Cortex of kidney (tissue), 1 donor: ENCODE measurements at places on chromosomes 16 and 17.

- no peak for DNase-seq
Observed at GRCh38 chr16:49757559-49758069, 98.3 kb downstream of the ZNF423 start.

DNA sequence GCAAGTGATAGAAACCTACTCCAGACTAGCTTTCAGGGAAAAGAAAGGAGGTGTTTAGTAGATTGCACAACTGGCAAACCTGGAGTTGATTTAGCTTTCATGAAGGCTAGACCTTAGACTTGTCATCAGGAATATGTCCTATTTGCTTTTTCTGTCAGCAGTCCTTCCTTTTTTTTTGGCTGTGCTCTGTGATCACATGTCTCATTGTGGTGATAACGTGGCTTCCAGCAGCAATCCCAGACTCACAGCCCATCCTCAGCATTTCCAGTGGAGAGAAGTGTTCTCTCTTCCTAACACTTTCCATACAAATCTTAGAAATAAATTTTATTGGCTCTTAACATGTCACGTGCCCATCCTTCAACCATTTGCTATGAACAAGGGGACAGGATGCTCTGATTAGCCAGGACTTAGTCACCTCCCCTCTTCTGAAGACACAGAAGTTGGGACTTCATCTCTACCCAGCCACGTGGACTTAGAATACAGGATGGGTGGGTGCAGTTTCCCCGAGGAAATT, 74.7 kb downstream of the CDH13 start:
- no peak for DNase-seq

- no peak for DNase-seq
Observed at GRCh38 chr17:81431545-81432482, 36.6 kb downstream of the BAHCC1 start.

DNA sequence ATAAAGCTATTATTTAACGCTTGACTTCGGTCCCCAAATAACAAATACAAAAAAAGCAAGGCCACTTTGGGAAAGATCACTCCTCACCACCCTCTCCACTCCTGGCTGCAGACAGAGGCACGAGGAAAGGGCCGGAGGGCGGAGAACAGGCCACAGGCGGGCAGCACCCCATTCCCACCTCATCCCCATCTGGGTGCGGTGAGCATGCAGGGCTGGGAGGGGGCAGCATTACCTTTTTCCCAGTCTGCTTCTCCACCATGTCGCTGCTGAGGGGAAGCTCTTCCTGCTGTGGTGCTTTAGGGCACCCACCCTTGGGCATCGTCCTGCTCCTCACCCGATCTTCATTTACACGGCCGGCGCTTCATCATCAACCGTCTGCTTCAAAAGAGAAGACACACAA, 99.2 kb downstream of the ZNF778 start:
- DNase-seq: no peak

- no peak for DNase-seq
Observed at GRCh38 chr17:28443901-28444638, 29.4 kb upstream of the SLC13A2 start.

- no peak for DNase-seq
Observed at GRCh38 chr17:2925011-2925410, 128.8 kb downstream of the RAP1GAP2 start.

- no peak for DNase-seq
Observed at GRCh38 chr16:5841974-5842373, 744.4 kb upstream of the EEF2KMT start.

DNA sequence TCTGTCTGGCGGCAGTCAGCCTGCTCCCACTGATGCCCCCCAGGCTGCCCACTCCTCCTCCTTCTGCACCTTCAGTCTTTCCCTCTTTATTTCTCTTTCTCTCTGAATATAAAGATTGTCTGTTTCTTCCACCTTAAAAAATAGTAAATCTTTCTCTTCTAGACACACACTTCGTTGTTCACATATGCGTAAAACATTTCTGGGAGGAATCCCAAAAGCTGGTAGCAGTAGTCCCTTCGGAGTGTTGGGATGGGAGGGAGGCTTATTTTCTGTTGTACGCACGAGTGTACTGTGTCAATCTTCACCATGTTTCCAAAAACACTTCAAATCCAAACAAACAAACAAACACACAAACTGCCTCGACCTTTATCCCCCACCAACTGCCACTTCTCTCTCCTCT, 9.9 kb downstream of the OSBPL7 start:
- DNase-seq: no peak

GRCh38 chr16:66247516-66248481, 118.7 kb upstream of the CDH5 start:
- no peak for DNase-seq

DNA sequence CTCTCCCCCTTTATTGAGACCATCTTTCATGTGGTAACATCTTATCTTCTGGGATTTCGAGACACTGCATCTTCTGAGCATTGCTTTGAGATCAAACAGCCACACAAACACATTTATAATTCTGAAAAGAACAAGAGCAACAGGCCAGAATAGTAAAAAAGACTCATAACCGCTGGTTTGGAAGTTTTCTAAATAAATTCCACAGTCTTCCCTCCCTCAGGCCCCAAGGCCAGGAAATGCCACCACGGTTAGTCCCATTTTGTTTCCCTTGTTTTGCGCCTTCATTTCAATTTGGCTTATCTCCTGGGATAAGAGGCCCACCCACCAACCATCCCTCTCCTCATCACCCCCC, 25.3 kb downstream of the LITAF start:
- no peak for DNase-seq

DNA sequence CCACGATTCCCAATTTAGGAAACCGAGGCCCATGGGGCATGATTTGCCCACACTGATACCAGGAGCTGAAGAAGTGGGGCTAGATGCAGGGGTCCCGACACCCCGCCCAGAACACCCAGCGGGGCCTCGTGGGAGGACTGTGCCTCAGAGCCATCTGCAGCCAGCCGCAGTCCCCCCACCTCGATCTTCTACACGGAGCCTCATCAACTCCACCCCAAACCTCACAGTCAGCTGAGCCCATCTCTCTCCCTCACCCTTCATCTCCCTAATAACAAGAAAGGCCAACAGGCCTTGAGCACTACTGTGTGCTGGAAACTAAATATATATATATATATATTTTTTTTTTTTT, 4.2 kb downstream of the ITGAE start:
- no peak for DNase-seq

- no peak for DNase-seq
Observed at GRCh38 chr17:61852857-61853256, 10.5 kb downstream of the BRIP1 start.

DNA sequence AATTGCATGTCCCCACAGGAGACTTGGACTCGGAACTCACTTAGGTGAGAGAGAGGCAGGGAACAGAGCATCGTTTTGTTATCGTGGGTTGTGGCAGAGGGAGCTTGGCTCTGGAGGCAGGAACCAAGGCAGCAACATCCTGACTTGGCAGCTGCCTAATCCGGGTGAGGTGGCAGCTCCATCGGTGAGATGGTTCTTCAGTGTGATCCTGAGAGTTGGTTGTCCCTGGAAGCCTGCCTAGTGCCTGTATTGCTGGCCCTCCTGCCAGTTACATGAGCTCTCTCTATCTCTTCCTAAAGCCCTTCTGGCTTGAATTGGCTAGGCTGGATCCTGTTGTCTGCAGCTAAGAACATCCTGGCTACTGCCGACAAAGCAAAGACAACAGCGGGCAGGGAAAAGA, 19.9 kb upstream of the SEC14L1 start:
- DNase-seq: no peak

DNA sequence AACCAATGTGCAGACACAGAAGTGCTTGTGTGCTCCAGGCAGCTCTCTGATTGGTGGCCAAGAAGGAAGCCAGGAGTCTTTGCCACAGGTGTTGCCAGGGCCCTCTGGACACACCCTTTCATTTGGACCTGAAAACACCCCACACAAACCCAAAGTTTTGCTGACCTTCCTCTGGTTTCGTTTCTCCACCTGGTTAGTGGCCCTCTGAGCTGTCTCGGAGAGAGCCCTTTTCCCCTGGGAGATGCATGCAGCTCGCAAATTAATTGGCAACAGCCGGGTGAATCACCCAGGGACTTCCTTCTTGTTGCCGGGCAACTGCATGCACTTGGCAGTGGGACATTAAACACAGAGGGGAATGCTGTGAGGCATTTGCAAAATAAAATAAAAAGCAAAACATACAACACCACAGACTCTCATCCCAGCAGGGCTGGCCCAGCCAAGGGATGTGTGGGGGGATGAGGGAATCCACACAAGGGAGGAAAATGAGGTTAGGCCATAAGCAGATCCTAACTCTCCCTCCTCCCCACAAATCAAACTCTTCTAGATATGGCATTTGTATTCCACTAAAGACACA, 286.6 kb downstream of the SOX9 start:
- DNase-seq: no peak

DNA sequence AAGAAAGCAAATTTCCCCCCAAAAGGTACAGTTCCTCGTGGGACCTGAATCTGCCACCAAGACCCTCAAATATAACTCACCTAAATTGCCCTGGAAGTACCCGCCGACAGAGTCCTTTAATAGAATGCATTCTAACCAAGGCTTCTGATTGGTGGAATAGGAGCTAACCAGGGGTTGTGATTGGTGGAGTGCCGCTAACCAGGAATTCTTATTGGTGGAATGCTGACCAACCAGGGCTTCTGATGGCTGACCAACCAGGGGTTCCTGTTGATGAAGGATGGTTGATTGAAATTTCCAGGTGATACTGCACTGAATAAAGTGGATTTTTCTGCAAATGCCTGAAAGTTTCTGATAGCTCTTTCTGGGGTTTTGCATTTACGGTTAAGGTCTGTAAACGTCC, 6.5 kb downstream of the TFAP4 start:
- DNase-seq: no peak

- DNase-seq: no peak
Observed at GRCh38 chr16:53085931-53086421, 31.2 kb downstream of the CHD9 start.

DNA sequence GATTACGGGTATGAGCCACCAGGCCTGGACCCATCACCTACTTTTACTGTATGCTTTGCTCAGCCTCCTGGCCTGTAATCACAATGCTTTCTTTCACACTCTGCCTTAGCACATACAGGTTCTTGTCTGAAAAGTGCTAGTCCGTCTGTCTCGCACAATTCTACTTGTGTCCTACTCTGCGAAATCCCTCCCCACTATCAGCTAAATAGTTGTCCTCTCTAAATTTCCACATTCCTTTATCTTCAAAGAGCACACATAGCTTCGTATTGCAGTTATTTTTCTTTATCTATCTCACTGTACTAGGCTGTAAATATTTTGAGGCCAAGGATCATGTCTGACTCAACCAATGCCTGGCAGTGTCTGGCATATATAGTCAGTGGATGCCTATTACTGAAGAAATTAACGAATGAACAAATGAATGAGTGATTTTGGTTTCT, 38.5 kb upstream of the ETV4 start:
- no peak for DNase-seq

DNA sequence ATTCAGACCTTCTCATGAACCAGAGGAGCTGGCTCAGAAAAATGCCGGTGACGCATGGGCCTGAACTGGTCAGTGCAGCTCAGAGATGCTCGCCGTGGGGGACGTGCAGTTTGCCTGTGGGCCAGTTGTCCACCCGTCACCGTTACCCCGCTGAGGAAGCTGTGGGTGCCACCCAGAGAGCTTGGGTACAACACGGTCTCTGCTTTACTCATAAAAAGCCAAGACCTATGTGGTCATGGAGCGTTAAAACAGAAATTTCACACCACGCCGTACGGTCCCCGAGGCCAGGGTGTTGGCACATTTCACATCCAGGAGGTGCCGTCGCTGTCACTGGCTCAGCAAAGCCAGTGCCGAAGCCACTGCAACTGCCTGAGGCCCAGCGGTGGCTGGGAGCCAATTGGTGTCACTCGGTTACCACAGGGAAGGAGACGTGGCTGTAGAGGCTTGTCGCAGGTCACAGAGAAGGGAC, 120.9 kb downstream of the METRNL start:
- no peak for DNase-seq

- DNase-seq: no peak
Observed at GRCh38 chr16:81275064-81275532, 36.6 kb downstream of the BCO1 start.

GRCh38 chr16:87068762-87069150, 248.4 kb downstream of the C16orf95 start:
- DNase-seq: no peak

DNA sequence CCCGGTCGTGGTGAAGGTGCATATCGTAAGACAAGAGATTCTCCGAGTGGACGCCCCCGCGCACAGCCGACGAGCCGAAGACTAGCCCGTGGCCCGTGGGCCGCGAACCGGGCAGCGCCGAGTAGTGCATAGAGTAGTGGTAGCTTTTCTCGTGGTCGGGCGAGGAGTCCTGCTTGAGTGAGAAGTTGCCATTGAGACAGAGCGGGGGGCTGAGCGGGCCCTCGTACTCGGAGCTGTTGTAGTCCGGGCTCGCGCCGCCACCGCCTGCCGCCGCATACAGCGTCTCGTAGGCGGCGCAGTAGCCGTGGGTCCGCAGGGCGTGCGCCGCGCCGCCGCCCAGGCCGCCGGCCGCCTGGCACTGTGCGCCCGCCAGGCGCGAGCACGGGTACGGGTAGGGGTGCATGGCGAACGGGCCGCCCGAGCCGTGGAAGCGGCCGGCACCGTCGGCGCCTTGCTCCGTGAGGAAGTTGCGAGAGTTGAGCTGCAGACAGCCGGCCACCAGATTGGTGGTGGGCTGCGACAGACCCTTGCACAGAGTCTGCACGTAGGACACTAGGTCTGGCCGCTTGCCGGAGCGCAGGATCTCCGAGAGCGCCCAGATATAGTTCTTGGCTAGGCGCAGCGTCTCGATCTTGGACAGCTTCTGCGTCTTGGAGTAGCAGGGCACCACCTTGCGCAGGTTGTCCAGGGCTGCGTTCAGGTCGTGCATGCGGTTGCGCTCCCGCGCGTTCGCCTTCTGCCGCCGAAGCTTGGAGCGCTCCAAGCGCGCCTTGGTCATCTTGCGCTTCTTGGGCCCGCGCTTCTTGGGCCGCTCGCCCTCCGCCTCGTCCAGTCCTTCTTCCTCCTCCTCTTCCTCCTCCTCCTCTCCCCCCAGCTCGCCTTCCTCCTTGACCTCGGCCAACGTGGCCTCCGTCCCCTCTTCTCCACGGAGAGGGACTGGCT, 2.0 kb downstream of the NEUROD2 start:
- DNase-seq: no peak

- DNase-seq: no peak
Observed at GRCh38 chr16:77946823-77947222, 75.5 kb upstream of the CLEC3A start.

- DNase-seq: no peak
Observed at GRCh38 chr17:40622509-40622928, 25.1 kb downstream of the SMARCE1 start.

GRCh38 chr17:29129731-29130130, 50.5 kb downstream of the MYO18A start:
- DNase-seq: no peak

DNA sequence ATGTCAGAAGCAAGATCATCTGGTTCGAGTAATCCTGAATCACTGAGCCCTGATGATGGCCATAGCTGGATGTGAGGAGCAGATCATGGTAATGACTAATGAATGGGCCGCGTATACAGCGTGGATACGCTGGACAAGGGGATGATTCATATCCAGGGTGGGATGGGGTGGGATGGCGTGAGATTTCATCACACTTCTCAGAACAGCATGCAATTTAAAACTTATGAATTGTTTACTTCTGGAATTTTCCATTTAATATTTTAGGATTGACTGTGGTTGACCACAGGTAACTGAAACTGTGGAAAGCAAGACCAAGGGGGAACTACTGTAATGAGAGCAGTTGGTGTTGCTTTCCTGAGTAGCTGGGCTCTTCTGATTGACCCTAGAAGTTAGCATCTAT, 225.5 kb downstream of the STX8 start:
- DNase-seq: no peak

- no peak for DNase-seq
Observed at GRCh38 chr17:44038604-44039011, 23.8 kb upstream of the TMEM101 start.
